NCI-H2081 treated with DMSO at 0.1 percent for 48 hours (cell line): ENCODE measurements at places on chromosomes 12 and 14.
A peak's percentile ranks its signal among the peaks of the same experiment; 100 is the strongest.

DNA sequence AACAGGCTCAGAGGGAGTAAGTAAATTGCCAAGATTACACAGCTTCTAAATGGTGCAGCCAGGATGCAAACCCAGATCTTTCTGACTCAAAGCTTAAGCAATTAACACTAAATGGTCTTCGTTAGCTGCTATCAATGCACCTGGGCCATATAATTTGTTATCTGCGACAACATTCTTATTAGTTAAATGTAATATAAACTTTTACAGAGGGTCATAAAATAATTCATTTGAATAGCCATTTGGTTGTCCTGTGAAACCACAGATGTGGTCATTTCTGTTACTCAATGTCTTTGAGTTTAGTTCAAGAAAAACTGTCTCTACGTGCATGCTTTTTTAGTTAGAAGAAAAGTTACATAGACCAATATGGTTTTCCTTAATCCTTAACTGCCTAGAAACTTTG lies 22.1 kb upstream of the NAP1L1 start:
- no peak for DNase-seq

DNA sequence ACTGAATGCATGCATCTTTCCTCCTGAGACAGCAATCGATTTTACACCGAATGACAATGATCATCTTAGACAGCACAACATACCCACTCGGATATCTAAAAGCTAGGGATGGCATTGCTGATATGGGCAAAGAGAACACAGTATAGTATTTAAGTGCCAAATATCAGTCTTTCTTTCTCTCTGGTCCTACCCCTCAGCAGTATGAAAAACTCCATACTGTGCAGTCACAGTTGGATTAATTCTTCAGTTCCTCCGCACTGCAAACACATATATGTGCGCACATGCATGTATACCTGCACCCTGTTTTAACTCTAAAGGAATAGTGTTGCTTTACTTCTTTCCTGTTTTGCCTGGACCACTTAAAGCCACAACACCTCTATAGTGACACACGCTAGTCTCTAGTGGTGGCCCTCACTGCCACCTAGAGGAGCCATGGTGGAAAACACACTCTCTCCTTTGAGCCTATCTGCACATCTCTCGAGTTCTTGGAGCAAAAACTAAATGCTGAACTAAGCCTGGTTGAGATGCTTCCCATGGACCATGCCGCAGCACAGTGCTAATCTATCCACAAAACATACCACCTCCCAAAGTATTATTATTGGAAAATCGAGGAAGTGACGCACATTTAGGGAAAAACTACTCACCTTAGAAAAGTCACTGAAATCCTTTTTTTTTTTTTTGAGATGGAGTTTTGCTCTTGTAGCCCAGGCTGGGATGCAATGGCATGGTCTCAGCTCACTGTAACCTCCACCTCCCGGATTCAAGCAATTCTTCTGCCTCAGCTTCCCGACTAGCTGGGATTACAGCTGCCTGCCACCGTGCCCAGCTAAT lies 11.9 kb downstream of the TMEM52B start:
- no peak for DNase-seq

DNA sequence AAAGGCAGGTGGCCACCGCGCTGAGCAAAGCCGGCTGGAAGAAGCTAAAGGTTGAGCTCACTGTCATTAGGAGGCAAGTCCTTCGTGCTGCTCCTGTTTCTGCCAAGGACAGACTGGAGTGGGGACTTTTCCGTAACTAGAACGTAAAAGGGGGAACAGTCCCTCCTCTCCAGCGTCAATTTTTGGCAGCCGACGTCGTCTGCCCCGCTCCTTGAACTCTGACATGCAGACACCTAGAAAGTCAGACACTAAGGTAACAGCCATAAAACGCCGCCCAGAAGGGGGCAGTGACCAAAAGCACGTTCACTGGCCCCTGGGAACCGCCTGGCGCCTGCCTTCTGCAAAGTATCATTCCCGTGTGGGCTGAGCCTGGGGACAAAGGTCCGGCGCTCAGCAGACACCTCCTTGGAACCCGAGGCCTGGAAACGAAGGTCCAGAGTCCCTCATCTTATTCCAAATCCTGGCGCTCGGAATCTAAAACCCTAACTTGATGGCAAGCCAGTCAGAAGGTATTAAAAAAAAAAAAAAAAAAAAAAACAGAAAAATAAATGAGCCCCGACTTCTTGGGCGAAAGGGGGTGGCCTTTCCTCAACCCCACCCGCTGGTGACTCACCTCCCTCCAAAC lies 1.1 kb upstream of the LRP1 start:
- DNase-seq, result no peak

GRCh38 chr12:64893961-64894360 lies 69.5 kb downstream of the TBC1D30 start:
- no peak for DNase-seq

GRCh38 chr12:127145241-127145928 lies 1121.6 kb upstream of the TMEM132C start:
- DNase-seq, result no peak

- peak; percentile 81 for DNase-seq
Measured at GRCh38 chr12:12779529-12779928, 5.9 kb upstream of the APOLD1 start.

- no peak for DNase-seq
Measured at GRCh38 chr14:70116278-70116677, 72.5 kb downstream of the SLC8A3 start.

DNA sequence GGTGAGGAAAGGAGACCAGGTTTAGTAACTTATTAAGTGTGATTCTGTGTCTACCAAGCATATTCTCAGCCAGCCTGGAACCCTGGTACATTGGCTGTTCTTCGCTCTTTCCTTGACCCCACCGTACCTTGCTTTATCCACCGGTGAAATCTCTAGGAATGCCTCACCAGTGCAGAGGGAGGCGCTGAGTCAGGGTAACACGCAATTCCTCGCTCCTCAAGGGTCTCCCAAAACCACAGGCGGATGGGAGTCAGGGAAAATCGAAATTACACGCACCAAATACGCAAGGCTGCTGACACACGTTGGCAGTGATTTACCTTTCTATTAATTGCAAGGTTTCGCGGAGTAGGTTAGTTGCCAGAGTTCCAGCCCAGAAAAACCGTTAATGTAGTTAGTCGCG lies 845 bp downstream of the L3HYPDH start:
- no peak for DNase-seq

DNA sequence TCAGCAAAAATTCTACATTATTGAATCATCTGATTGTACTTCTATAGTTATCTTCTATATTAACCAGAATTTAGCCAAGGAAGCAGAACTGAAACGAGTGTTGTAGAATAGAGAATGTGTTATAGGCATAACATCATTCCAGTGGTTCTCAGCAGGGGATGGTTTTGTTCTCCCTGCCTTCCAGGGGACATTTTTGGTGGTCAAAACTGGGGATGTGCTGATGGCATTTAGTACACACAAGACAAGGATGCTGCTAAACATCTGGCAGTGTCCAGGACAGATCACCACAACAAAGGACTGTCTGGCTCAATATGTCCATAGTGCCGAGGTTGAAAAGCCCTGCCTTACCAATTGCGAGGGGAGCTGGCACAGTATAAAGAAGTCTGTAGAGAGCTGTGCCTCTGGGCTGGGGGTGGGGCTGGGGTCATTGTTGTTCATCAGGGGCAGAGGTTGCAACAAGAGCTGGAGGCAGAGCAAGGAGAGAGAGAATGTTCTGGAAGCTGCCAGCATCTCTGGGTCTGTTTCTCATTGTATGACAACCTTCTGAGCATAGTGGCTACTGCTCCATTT lies 1472.8 kb downstream of the AACS start:
- no peak for DNase-seq

DNA sequence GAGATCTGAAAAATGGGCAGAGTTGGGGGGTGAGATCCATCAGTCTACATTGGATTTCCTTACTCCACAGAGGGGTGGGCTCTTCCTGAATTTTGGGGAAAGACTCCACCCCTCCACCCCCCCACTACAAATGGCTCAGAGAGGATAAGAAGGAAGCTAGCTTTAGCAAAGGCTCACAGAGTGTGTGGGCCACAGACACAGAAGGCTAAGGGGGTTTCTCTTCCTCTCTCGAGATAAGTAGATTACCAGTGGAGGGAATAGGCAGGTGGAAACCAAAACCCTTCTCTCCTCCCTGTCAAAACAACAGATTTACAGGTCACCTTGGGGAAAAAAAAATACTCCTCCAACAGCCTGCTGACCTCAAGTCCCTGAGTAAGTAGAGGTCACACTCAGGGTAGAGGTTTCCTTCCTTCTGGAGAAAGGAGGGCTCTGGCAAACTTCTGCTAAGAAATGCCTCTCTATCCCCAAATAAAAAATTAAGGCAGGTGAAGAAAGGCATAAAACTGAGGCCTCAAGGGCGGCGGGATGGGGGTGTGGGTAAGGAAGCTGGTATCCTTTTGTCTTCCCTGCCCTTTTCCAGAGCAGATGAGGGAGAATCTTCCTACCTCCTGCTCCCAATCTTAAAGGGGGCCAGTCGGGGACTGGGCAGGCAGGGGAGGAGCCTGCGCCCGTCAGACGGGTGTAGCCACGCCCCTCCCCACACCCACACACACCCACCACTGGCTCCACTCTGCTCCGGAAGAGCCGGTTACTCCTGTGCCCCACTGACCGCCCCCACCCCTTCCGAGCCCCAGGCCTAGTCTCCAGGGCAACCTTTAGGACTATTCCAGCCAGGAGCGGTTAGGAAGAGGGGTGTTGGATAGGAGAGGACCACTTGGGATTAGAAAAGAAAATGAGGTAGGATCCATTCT lies 1.9 kb upstream of the BAZ2A start:
- DNase-seq, result no peak

GRCh38 chr12:126960221-126960620 lies 1306.7 kb upstream of the TMEM132C start:
- no peak for DNase-seq

- DNase-seq, result no peak
Measured at GRCh38 chr12:67074072-67074471, 195.1 kb upstream of the CAND1 start.

DNA sequence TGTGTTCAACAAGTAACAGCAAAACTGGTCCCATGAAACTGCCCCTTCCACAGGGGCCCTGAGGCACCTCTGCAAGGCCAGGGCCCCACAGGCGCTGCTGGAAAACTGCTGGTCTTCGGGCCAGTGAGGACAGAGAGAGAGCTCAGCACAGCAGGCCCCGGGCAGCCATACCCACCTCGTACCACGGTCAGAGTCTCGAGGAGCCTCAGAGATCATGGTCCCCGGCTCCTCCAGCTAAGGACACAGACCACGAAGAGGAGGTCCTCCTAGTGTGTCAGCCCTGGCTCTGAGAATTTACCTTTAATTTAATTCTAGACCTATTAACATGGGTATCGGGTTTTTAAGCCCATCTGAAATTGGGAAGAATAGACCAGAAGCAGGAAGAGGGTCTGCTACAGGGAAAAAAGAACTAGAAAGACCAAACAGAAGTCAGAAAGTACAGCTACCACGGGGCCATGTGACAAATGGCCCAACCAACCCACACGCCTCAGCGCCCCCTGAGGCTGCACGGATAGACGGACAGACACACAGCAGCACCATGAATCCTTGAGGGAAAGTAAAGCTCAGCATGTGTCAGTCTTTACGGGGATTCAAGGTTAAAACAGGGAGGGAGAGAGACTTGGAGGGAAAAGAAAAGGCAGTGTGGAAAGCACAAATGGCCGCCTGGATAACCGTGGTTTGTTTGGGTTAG lies 22.9 kb downstream of the ANKRD9 start:
- DNase-seq, result no peak

DNA sequence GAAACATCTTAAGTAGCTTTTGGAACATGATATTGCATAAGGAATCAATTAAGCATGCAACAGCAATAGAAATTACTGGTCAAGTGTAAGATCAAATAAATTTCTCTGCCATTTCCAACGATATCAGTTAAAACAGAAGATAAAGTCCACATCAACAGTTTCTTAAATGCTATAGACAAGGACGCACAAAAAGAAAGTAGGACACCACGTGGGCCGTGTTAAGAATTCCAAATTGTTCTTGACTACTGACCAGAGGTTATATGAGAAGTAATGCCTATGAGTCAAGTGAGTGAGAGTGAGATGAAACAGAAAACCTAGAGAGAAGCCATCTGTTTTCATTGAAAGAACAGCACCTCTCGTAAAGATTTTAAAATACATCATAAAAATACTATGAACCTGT lies 318.2 kb downstream of the TMEM117 start:
- no peak for DNase-seq

GRCh38 chr12:48004053-48004941 lies at the start of gene COL2A1:
TSS of gene COL2A1 (minus strand) at chr12:48004476. CDS start at chr12:48004321, 155 bp downstream.
- DNase-seq, result no peak

DNA sequence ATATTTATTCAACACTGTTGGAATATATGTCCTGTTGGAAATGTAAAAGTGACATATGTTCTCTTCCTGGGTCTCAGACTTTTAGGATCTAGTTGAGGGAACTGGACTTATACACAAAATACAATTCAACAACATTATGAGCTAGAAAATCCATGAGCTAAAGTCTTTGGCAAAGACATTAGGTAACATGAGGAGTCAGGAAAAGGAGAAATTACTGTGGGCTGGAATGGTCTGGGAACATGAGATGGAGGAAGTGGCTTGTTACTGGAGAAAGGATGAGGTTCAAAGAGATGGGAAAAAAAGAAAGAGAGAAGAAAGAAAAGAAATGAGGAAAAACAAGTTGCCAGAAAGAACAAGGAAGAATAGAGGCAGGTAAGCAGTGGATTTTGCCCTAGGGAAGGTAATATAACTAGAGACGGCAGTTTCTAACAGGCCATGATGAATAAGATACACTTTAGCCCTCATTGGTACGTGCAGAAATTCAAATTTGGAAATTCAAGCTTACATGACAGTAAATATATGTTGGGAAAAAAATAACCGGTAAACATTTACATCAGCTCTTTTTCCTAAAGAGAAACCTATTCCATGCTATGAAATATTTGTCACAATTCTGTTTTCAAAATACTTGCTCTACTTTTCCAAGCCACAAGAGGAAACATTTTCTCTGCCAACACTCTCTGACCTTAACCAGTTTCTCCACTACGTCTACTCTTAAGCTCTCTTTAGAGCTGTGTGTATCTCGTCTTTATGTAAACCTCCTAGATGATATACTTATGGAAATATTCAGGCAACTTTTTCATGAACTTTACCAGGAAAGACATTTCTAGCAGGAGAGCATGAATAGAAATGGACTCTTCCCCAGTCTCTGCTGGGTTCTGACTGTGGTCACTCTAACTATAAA lies 268.8 kb upstream of the BTG1 start:
- no peak for DNase-seq

GRCh38 chr14:96284430-96284829 lies 28.4 kb downstream of the BDKRB1 start:
- DNase-seq, result no peak

GRCh38 chr12:66066929-66067523 lies 63.5 kb downstream of the LLPH start:
- DNase-seq, result no peak

DNA sequence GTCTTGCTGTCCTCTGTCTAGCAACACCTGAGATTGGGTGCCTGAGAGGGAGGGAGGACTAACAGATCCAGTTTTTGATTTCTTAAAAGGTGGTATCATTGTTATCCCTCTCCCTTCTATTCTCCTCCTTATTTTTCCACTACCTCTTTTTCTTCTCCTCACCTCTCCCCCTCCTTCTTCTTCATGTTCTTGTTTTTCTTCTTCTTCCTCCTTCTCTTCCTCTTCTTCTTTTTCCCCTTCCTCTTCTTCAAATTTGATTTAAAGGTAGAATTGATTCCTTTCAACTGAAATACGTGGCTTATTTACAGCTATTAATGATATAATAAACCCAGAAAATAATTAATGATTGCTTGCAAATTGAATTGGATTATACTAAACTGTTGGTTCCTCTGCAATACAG lies 256.8 kb upstream of the BTG1 start:
- DNase-seq, result no peak
